Bronchial epithelial cell (primary cell): ENCODE measurements at places on chromosomes 2 and 18.

DNA sequence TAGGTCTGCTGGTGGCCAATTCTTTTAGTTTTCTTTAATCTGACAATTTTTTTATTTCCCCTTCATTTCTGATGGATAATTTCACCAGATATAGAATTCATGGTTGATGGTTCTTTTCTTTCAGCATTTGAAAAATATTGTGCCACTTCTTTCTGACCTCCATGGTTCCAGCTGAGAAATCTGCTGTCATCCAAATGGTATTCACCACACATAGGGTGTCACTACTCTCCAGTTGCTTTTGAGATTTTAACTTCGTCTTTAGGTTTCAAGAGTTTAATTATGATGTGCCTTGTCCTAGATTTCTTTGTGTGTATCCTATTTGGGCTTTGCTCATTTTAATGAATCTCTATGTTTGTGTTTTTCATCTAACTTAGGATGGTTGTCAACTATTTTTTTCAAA lies 488.6 kb upstream of the HS6ST1 start:
- no peak for DNase-seq

- no peak for DNase-seq
Observed at GRCh38 chr18:3898861-3899613, 449.1 kb downstream of the TGIF1 start.

DNA sequence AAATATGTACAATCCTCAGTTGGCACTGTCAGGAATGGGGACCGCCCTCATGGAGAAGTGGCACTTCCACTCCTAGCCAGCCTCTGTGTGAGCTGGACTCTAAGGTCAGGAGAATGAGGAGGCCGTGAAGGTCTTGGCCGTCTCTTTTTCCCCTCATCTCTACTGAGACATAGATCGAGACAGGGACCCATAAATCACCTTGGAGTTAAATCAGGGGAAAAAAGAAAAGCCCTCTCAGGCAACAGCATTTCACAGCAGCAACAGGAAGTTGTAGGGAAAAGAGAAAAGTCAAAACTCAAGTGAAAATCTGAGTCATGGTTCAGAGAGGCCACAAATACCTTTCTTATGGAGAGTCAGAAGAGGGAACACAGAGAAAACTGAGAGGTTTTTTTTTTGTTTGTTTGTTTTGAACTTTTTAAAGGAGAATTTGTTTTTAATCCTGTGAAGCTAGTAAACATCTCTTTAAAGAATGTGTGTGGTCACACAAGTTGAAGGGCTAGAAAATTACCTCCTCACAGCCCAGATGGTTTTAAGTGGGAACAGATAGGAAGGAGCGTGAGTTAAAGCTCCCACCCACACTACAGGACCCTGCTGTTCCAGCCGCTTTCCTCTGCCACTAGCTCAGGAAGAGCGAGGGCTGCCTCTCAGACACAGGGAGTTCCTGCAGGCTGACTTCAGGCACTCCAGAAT lies 30.6 kb upstream of the CYP1B1 start:
- peak; percentile 71 for DNase-seq

GRCh38 chr18:48599391-48599790 lies 60.6 kb downstream of the CTIF start:
- DNase-seq, result no peak

GRCh38 chr2:74481961-74482800 lies 617 bp downstream of the CCDC142 start:
- DNase-seq, result peak; percentile 22

- DNase-seq, result no peak
Observed at GRCh38 chr18:34976123-34976522, 65.1 kb upstream of the MAPRE2 start.

DNA sequence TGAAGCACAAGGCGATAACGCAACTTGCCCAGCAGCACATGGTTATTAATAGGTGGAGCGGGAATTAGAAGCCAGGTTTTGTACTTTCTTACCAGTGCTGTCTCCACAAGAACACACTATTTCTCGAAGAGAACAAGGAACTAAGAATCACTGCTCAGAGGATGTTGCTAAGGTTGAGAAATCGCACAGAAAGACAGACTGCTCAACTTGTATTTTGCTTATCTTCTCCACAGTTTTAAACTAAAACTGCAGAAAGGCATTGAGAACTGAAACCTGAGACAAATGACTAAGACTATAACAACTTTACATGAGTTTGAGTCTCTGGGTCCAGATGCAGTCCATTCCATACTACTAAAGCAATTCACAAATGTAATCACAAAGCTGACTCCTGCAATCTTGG lies 6.2 kb downstream of the PRKD3 start:
- peak; percentile 13 for DNase-seq

DNA sequence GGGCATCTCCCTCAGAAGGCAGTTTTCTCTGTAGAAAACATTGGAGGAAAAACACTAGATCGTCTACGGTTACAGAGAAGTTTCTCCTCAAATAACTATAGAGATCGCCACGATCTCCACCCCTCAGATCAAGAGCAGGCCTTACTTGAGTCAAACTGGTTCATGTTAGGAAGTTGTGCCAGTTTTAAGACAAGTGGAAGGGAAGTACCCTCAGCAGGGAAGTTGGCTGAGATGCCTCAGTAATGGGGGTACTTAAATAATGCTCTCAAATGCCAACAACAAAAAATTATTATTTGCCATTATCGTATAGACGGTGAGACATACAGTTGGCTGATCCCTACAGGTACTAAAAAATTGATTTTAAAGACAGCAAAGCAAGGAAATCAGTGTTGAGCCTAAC lies 8.2 kb upstream of the SMAD7 start:
- DNase-seq, result no peak

- peak; percentile 40 for DNase-seq
Observed at GRCh38 chr18:56748698-56749268, 97.6 kb downstream of the WDR7 start.
